ENCODE measurements at places on chromosomes 13 and 19.
A peak's percentile ranks its signal among the peaks of the same experiment; 100 is the strongest.

DNA sequence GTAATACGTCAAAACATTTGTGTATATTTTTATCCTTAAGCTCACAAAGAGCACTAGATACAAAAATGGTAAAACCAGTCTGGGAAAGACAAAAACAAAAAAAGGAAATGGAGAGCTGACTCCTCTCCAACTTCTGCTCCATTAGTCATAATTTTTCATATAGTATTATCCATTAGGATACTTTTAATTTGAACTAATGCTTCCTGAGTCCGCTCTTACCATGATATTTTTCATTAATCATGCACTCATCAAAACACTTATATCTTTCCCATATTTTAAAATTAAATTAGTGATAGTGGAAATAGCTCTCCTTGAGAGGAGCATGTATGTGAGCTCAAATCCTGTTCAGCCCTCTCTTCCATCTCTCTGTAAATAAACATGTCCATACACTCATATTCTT, 1093.0 kb upstream of the MIR17HG start:
- DNase-seq = no peak

- DNase-seq = no peak
Observed at GRCh38 chr13:95784161-95784899, 107.4 kb downstream of the DNAJC3 start.

- no peak for DNase-seq
Observed at GRCh38 chr13:113232208-113233003, 23.0 kb downstream of the CUL4A start.

- no peak for DNase-seq
Observed at GRCh38 chr13:24564881-24565280, 52.3 kb upstream of the PARP4 start.

GRCh38 chr13:81318231-81319019, 977.5 kb upstream of the SPRY2 start:
- no peak for DNase-seq

GRCh38 chr19:49875857-49876421, 1.2 kb downstream of the AKT1S1 start:
- peak; percentile 78 for DNase-seq

GRCh38 chr13:23599083-23599925, 29.1 kb downstream of the TNFRSF19 start:
- DNase-seq = no peak

DNA sequence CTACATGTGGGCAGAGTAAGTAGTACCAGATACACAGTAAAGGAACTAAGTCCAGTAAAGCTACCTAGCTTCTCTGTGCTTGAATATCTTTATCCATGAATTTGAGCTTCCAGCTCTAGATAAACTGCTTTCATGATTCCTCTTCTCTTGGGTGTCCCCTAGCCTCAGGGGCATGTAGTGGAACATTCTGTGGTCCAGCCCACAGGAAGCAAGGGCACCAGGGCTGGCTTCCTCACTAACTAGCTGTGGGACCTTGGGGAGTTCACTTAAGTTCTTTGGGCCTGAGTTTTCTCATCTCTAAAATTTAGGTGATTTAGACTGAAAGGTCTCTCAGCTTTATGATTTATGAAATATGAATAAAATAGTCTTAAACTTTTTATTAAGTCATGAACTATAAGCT, 185.7 kb downstream of the KATNAL1 start:
- DNase-seq = no peak

DNA sequence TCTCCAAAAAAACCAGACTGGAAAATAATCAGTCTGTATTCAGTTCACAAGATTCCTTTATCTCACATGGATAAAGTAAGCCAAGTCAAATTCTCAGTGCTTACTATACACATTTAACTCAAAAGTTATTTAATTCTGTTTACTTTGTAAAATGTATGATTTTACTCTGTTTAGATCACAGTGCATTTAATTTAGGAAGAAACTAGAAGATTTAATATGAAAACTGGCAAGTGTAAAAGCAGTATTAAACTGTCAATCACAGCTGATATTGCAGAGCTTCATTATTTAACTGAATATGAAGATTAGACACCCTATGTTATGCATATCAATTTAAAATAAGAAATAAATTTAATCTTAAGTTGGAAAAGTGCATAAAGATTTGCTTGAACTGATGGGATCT, 78.0 kb downstream of the DACH1 start:
- no peak for DNase-seq

GRCh38 chr19:4969292-4969771, 419 bp downstream of the KDM4B start:
- DNase-seq = no peak
